SW 1271 (cell line): ENCODE measurements at places on chromosomes 6 and 20.

- no peak for DNase-seq
These were observed 5.6 kb downstream of the TAF4 start for GRCh38 chr20:62059920-62060630.

- no peak for DNase-seq
These were observed 332.9 kb downstream of the KIF16B start for GRCh38 chr20:16240355-16240754.

DNA sequence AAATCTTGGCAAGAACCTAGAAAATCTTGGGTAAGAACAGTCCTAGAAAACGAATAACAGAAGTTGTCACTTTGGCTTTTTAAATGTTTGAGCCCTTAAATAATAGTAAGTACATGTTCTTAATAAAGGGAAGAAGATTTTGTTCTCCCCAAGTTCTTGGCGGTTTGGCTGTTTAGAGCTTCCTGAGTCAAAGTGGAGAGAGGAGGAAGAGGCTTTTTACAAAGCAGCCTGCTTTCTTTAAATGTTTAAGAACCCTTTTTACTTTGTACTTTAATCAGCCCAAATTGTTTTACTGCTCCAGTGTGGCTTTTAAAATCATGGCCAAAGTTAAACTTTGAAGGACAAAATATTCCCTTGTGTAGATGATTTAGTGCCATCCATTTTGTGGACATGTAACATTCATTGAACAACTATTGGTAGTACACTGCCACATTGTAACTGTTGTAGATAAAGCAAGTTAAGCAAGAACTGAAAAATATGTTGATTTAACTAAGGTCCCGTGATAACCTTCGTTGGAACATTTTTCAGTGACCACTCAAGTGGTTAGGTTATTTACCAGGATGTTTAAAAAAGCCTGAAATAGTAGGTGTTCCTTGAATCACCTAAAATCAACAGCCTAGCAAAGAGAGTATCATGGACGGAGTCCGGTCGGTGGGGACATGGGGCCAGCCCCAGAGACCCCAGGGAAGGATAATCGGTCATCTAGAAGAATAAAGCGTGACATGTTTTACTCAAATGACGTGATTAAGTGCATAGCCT lies 2.4 kb downstream of the AMD1 start:
- no peak for DNase-seq

- DNase-seq, result no peak
These were observed 5.6 kb downstream of the BRD2 start for GRCh38 chr6:32974016-32974333.

DNA sequence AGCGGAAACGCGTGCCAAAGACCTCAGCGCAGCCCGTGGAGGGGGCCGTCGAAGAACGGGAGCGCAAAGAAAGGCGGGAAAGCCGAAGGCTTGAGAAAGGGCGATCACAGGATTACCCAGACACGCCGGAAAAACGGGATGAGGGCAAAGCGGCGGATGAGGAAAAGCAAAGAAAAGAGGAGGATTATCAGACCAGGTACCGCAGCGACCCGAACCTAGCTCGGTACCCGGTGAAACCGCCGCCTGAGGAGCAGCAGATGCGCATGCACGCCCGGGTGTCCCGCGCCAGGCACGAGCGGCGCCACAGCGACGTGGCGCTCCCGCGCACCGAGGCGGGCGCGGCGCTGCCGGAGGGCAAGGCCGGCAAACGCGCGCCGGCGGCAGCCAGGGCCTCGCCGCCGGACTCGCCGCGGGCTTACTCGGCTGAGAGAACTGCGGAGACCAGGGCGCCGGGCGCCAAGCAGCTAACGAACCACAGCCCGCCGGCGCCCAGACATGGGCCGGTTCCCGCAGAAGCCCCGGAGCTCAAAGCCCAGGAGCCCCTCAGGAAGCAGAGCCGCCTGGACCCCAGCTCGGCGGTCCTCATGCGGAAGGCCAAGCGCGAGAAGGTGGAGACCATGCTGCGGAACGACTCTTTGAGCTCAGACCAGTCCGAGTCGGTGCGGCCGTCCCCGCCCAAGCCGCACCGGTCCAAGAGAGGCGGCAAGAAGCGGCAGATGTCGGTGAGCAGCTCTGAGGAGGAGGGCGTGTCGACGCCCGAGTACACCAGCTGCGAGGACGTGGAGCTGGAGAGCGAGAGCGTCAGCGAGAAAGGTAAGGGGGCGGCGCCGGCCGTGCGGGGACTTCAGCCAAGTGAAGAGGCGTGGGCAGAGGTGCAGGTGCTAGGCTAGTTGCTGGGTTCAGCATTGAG lies 296.2 kb downstream of the RIMS1 start:
- no peak for DNase-seq

GRCh38 chr6:13239530-13240455 lies 88.5 kb downstream of the TBC1D7 start:
- DNase-seq, result no peak

DNA sequence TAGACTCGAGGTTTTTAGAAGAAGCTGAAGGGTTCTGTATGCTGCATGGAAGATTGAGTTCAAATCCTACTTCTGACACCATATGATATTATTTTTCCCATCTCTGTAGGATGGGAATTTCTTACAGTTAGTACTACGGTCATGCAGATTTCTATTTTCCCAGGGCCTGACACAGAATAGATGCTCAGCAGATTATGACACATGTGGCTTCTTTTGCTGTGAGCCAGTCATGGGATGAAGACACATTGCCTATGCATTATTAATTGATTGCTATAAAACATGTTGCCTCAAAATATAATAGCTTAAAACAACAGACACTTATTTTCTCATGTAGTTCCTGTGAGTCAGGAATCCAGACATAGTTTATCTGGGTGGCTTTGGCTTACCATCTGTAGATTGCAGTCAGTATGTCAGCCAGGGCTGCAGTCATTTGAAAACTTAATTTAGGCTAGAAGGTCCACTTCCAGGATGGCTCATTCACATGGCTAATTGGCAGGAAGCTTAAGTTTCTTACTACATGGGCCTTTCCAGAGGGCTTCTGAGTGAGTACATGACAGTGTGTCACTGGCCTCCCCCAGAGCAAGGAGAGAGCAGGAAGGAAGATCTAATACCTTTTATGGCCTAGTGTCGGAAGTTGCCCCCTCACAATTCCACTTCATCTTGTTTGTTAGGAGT lies 29.5 kb downstream of the TOP1 start:
- no peak for DNase-seq

- DNase-seq, result no peak
These were observed 1.6 kb upstream of the SOBP start for GRCh38 chr6:107488174-107488874.

- no peak for DNase-seq
These were observed 3.5 kb upstream of the GHRH start for GRCh38 chr20:37265152-37265551.

- DNase-seq, result peak; percentile 15
These were observed 58.9 kb upstream of the TNFAIP3 start for GRCh38 chr6:137808191-137808590.

- no peak for DNase-seq
These were observed 83.5 kb downstream of the CD164 start for GRCh38 chr6:109298605-109299264.

GRCh38 chr20:21613512-21613911 lies 92.0 kb upstream of the PAX1 start:
- no peak for DNase-seq

GRCh38 chr6:124438546-124439065 lies 523.6 kb upstream of the RNF217 start:
- DNase-seq, result no peak

GRCh38 chr20:47645632-47646031 lies 139.6 kb downstream of the SULF2 start:
- no peak for DNase-seq

GRCh38 chr20:34222208-34222607 lies 19.0 kb upstream of the ASIP start:
- DNase-seq, result no peak

- peak; percentile 25 for DNase-seq
These were observed 512 bp downstream of the TAP1 start for GRCh38 chr6:32852844-32853540.

GRCh38 chr6:45533386-45533785 lies 155.7 kb upstream of the SUPT3H start:
- DNase-seq, result no peak

DNA sequence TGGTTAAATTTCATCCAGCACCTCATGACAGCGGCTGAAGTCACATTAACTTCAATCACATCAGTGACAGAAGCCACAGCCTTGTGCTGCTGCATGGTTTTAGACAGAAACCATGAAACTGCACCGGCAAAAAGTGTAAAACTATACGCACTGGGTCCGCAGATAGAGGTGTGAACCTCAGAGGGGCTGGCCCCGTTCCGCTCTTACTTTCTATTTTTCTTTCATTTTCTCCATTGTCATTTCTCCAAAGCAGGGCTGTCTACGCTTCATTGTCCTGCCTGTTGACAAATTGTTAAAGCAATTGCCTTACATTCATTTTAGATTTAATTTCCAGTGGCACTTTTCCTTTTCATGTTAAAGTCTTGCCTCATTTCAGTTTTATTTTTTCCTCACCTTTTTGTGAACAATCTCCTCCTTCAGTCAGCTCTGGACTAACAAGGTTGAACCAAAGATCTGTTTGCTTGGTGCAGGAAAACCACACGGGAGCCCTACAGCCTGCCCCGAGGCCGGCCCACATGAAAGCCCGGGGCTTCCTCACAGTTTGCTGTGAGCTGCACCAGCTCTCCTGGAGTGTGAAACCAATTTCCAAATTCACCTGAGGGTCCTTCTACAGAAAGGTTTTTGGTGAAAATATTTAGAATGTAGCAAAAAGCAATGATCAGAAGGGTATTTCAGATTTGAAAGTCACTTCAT lies 63.7 kb downstream of the PRR18 start:
- DNase-seq, result no peak

GRCh38 chr20:39910536-39910935 lies 778.5 kb downstream of the MAFB start:
- no peak for DNase-seq

- DNase-seq, result no peak
These were observed 46.9 kb upstream of the POU3F2 start for GRCh38 chr6:98787435-98787834.

DNA sequence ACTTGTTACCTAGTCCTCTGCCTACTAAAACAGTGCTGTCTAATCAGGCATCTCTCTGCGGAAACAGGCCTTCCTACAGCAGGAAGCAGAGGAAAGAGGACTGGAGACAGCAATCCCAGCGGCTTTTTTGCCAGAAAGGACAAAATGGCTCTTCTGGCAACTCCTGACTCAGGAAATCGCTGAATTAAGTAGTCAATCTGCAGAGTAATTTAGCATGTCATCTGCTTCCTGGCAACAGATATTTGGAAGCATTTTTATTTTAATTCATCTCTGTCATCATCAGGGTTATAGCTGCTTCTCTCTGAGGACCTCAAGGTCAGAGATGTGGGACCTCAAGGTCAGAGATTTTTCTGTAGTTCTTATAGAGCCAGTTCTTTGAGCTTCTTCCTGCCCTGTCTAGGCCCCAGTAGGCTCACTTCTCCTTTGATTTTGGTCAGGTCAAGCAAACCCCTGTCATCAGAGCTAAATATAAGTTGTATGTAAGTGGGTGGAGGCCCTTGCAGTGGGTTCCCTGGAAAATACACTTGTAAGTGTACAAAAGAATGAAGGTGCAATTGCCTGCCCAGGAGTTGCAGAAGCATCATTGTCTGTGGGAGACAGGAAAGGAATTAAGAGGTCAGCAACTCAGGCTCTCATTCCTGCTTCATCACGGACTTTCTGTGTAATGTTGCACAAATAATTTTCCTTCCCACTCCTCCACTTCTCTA lies 229.4 kb downstream of the ALDH8A1 start:
- no peak for DNase-seq

GRCh38 chr6:26234421-26235301 lies 130.3 kb upstream of the BTN3A2 start:
- DNase-seq, result no peak

DNA sequence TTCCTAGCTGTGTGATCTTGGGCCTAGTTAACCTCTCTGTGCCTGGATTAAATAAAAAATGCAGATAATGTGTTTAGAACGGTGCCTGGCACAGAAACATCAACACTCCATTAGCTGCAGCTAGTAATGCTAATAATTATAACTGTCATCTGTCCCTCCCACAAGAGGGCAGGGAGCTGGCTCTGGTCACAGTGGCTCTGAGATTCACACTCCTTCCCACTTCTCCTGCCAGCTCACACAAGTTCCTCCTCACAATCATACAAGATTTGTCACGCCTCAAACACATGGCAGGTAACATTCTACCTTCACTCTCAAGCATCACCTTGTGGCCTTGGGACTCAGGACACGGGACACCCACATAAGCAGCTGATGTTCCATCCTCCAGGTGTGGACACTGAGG lies 2.4 kb downstream of the ADA start:
- DNase-seq, result no peak

DNA sequence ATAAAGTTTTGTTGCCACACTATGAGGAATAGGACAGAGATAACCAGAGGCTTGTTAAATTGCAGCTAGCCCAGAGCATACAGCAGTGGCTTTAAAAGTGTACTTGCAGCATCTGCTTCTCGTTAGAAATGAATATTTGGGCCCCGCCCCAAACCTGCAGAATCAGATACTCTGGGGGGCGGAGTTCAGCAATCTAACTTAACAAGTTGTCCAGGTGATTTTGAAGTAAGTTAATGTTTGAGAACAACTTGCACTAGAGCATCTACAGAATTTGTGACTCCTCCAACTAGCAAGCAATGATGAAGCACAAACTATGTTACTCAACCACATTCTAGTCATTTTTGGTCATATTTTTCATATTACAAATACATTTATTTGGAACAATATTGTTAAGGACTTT lies 10.6 kb upstream of the SUPT3H start:
- no peak for DNase-seq

- no peak for DNase-seq
These were observed 5.1 kb downstream of the SYCP2L start for GRCh38 chr6:10891960-10892359.

DNA sequence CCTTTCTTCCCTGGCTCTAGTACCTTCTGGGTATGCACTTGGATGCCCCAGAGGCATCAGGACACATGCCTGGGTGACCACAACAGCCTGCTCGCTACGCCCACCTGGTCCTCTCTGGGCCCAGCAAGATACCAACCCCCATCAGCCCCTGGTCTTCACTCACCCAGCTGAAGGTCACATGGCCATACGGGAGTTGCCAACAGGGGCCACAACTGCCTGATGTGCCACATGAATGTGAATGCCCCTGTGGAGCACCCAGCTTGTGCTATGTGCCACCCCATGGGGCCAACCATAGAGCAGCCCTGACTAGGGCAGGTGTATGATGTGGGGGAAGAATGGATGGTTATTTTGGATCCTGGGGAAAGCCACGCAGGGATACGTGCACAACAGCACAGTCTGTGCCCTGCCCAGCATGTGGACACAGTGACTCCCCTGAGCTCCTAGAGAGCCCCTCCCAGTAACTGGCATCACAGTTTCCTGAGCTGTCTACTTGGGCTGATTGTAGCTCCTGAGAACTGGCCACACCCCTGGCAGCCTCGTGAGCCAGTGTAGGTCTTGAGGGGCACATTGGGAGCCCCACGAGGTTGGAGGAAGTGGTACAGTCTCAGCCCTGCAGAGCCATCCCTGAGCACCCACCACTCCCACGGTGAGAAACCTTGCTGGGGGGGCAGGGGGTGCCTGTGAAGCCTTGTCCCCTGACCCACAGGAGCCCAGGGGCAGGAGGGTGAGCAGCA lies 10.5 kb upstream of the PCMTD2 start:
- DNase-seq, result no peak

DNA sequence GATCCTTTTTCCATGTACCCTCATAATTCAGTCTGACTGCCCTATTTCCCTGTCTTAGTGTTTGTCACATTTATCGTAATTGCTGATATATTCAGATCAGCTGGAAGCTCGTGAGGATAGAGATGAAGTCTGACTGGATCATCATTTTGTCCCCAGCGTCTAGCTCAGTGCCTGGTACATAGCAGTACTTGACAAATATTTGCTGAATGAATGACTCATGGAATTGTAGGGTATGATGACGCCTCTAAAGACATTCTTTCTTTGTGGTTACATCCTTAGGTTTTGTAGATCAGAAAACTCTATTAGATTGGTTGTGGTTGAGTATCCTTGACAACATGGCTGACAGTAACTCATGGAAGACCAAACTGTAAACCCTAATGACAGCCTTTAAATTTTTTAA lies 68.9 kb downstream of the MTHFD1L start:
- DNase-seq, result no peak
